Inflammatory macrophage (primary cell): ENCODE measurements at places on chromosomes 1 and 21.
A peak's percentile ranks its signal among the peaks of the same experiment; 100 is the strongest.

DNA sequence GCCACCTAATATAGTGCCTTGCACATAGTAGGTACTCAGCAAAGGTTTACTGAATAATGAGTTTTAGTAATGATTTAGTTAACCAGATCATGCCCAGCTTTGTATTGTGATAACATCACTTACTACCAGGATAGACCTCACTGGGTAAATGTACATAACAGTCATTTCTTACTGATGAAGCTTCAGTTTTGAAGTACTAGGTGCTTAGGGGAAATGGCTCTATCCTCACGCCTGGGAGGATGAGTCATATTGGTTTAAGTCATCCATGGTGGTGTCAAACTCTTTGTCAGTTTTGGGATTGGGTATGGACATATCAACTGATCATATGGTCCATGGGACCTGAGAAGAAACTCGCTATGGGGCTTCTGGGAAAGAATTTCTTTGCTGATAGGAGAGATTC, 90.6 kb upstream of the USP24 start:
- DNase-seq = no peak

- DNase-seq = no peak
Measured at GRCh38 chr1:65724151-65724550, 68.5 kb upstream of the PDE4B start.

- DNase-seq = no peak
Measured at GRCh38 chr1:241702442-241703373, 50.6 kb downstream of the WDR64 start.

- no peak for DNase-seq
Measured at GRCh38 chr1:111690306-111690617, 48.9 kb downstream of the INKA2 start.

- no peak for DNase-seq
Measured at GRCh38 chr1:222739465-222739864, 2.5 kb downstream of the FAM177B start.

DNA sequence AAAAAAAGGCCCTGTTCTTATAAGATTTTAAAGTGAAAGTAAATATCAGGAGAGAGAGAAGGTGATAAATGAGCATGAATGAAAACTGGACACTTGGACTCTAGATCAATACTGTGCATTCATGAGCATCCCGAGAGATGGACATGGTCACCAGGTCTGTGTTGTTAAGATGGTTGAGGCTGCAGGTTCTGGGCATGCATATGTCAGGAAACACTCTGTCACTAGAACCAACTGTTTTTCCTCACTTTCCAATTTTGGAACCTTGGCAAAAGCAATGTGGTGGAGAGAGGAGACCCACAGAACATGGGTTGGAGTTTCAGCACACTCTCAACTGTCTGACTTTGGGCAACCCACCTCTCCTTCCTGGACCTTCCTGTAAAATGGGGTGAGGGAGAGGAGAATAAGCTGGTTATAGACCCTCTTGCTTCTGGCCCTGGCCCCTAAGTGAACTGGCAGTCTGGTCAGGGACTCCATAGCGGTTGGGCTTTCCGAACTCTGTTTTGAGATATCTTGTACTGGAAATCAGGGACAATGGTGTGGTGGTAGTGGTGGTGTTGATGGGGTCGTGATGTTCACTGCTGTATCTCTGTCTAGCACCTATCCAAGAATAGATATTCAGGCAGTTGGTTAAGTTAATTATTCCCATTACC, 4.2 kb downstream of the MAN1C1 start:
- DNase-seq = no peak

DNA sequence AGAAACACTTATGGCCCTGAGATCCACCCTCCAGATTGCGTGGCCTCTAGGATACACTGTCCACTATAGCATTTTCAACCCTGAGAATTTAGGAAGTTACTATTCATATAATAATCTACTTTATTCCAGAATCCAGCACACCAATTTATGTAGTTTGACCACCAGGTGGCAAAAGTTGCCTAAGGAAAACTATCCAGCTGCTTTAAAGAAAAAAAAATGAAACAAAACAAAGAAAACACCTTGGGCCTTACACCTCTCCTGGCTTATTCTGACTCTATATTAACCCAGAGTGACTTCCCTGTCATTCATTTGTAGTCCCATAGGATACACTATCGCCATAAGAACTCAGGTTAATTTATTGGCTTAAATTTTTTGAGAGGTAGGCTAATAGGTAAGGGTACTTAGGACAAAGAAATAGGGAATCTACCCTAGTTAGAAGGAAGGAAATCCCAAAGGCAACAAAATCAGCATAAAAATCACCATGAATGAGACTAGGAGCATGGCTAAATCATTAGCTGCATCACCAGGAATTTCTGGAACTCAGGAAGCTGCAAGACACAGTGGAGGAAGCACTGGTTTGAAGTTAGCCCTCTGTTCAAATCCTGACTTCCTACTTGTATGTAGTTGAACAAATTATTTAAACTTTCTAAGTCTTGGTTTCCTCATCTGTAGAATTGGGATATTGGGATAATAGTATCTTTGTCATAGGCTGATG, 107.5 kb downstream of the SPAG17 start:
- peak; percentile 20 for DNase-seq

GRCh38 chr1:66374148-66374547, 159.8 kb upstream of the SGIP1 start:
- no peak for DNase-seq

- no peak for DNase-seq
Measured at GRCh38 chr1:235021321-235021720, 107.3 kb downstream of the TOMM20 start.
